ENCODE measurements at places on chromosomes 7 and 10.
A peak's percentile ranks its signal among the peaks of the same experiment; 100 is the strongest.

DNA sequence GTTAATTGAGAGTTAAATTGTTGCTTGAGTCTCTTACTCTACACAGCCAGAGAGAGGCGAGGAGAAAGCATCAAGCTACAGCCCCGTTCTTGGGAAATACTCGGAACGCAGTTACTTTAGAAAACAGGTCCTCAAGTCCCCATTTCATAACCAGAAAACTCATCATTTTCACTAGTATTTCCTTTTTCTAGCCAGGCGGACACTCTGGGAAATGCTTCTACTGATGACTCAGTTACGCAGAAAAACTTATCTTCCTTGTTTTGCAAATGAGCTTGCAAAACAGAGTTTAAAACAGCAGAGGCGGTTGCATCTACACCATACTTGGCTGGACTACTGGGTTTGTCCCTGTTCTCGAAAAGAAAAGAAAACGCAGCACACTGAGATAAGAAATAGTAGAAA lies 111.4 kb upstream of the FGFR2 start:
- peak; percentile 1 for DNase-seq

DNA sequence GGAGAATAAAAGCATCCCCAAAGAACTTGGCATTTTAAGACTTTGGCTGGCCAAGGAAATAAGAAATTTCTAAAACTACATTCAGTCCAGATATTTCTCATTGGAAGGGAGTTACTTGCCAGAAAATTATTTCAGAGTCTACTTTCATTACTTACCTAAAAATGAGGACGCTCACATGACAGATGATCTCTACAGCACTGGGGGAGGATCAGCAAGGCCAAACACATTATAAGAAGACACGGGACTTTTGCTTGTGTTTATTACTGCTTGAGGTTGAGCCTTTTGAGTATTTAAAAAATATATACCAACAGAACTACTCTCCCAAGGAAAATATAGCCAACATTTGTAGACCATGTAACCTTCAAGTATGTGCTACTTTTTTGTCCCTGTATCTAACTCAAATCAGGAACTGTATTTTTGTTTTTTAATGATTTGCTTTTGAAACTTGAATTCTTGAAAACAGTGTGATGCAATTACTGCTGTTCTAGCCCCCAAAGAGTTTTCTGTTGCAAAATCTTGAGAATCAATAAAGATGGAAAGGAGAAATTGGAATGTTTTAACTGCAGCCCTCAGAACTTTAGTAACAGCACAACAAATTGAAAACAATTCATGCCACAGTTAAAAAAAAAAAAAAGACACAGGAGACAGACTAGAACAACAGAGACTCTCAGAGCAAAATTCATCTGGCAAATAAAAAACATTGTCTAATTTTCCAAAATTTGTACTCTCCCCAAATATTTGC lies 128.1 kb downstream of the ZNF438 start:
- no peak for DNase-seq

GRCh38 chr7:873367-874002 lies 2.9 kb upstream of the GET4 start:
- DNase-seq = no peak

DNA sequence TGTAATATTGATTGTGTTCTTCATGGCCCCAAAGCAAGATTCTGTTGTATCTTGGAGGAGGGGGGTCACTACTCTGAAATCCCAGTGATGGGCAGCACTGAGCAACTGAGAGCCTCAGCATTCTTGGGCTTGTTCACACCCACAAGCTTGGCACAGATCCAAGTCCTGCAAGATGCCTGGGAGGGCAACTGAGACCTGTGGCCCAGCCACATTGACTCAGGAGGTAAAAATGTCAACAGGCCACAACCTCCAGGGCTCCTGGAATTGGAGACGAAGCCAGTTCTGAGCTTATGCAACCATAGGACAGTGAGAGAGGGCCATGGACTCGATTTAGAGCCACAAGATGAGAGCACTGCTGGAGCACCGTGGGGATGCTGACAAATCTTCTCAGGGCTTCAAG lies 3.1 kb upstream of the DOCK1 start:
- DNase-seq = peak; percentile 42

DNA sequence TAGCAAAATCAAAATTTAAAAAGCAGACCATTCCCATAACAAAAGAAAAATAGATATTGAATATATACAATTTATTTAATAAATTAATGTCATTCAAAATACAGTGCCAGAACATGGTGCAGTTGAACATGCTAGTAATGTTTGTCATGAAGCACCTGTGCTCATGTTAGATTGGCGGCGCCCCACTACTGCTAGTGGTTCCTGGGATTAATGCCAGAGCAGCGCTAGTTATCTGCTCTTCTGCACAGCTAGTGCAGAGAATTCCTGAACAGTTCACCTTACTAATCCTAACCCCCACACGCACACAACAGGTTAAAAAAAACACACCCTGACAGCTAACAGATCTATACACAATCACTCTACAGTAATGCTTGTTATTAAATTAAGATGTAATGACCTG lies 23.4 kb downstream of the KBTBD2 start:
- DNase-seq = no peak

- DNase-seq = no peak
Observed at GRCh38 chr7:100969066-100969615, at the start of gene MUC12. Gene MUC12 (plus strand): TSS chr7:100969565. CDS start chr7:100969623, 58 bp downstream.

DNA sequence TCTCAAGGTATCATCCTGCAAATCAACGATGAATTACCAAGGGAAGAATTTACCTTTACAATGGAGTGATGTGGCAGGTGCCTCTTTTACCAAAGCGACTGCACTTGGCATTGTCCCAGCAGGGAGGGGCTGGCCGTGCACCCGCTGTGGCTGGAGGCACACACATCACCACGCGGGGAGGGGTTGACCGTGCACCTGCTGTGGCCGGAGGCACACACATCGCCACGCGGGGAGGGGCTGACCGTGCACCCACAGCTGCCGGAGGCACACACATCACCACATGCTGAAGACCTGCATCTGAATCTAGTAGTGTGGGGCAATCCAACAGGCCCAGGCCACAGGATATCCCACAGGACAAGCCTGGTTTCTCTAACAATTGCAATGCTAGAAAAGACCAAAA lies 493.5 kb downstream of the DNAJB6 start:
- DNase-seq = no peak

DNA sequence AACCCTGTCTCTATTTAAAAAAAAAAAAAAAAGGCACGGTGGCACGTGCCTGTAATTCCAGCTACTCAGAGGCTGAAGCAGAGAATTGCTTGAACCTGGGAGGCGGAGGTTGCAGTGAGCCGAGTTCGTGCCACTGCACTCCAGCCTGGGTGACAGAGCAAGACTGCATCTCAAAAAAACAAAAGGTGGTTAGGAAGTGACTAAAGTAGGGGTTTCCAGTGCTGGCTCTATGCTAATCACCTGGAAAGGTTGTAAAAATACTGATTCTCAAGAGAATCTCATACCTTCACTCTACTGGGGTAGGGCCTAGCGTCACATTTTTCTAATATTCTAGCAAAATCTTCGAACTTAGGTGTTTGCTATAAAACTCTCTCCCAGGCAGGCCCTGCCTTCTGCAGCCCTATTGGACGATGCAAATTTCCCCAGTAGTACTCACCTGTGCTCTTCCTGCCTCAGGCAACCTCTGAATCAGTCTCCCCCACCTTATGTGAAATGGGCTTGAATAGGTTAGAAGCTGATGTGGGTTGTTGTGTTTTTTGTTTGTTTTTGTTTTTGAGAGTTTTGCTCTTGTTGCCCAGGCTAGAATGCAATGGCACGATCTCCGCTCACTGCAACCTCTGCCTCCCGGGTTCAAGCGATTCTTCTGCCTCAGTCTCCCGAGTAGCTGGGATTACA lies 3.5 kb downstream of the ZP3 start:
- DNase-seq = no peak

DNA sequence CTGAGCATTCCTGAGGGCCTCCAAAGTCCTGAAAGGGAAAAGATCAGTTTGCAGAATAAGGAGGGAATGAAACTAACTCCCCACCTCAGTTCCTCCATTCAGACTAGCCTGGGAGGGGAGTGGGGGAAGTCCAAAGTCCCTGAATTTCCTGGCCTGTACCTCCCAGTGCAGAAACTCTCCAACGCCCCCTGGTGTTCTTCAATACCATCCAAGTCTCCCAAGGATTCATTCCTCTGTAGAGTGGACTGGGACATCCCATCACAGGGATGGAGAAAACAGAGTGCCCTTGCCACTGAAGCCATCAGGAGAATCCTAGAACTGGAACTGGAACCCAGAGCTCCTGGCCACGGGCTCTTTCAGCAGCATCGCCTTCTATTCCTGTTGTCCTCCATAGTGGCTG lies 1.6 kb upstream of the COL13A1 start:
- DNase-seq = no peak

GRCh38 chr7:11642841-11643240 lies 189.2 kb downstream of the THSD7A start:
- no peak for DNase-seq

- DNase-seq = no peak
Observed at GRCh38 chr7:55339033-55340000, 25.8 kb upstream of the LANCL2 start.

DNA sequence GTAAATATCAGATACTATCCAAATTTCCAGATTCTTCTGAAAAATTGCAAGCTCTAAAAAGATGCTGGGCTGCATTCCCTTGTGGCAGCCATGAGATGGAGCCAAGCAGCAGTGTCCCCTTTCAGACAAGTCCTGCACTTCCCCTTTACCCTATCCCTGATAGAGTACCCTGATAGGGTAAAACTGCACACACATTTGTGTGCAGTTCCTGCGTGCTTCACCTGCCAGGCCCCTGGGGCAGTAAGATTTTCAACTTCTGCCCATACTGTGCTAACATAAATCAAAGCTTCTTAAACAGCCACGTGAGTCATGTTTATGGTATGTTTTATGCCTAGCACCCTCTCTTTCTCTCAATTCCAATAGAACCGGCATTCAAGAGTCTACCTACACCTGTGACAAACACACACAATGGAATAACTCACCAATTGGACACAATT lies 52.2 kb downstream of the IFIT5 start:
- peak; percentile 38 for DNase-seq

- DNase-seq = peak; percentile 84
Observed at GRCh38 chr10:4825868-4826791, at the start of gene AKR1E2. Gene AKR1E2 (plus strand): TSS chr10:4826207. CDS start chr10:4826325, 118 bp downstream.

DNA sequence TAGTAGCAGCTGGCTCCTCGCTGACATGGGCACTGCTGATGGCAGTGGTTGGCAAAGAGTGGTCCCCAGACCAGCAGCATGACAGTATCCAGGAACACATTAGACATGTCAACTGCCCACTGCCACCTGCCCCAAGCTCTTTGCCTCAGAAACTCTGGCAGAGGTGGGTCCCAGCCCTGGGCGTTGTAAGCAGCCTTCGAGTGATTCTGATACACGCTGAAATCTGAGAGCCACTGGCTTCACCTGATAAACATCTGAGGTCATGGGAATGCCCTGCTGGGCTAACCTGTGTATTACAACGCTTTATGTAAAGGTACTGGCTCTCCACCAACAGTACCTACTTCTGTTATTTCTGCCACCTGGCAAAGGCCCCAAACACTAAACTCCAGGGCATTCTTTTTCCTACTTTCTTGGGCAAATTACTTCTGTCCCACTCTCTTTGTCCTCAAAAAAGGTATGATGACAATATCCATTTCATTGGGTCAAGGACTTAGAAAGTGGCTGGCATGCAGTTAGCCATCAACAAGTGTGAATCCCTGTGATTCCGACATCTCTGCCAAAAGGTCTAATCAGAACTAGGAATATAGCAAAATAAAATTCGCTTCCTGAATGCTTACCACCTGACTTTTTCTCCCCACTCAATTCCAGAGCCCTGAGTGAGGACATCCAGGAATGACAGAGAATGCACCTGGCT lies 9.2 kb downstream of the SGMS1 start:
- DNase-seq = no peak

- DNase-seq = no peak
Observed at GRCh38 chr7:45211066-45211465, 53.5 kb downstream of the RAMP3 start.

GRCh38 chr7:31100445-31100844 lies 48.3 kb downstream of the ADCYAP1R1 start:
- peak; percentile 11 for DNase-seq

DNA sequence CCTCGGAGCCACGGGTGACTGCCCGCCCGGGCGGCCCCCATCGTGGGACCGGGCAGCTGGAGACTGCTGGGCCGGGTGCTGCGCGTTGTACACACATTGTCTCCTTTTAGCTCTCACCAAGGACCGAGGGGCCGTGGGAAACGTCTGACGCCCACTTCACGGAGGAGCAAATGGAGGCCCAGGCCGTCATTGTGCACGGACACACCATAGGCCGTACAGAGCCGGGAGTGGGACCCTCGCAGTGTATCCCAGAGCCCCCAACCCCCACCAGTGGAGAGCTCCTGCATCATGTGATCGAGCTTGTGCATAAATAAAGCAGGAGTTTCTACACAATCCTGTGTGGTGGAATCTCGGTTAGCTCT lies 722 bp downstream of the DENND10 start:
- no peak for DNase-seq

DNA sequence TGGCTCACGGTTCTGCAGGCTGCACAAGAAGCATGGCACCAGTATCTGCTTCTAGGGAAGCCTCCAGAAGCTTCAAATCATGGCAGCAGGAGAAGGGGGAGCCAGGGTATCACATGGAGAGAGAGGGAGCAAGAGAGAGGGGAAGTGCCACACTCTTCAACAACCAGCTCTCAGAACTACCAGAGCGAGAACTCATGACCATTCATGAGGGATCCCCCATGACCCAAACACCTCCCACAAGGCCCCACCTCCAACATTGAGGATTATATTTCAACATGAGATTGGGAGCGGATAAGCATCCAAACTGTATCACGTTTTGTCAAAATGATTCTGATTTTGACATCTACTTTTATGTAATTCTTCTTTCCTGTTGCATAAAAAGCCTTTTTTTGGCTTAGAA lies 38.5 kb downstream of the CREM start:
- no peak for DNase-seq

GRCh38 chr7:375901-376305 lies 85.9 kb downstream of the FOXL3 start:
- DNase-seq = no peak

GRCh38 chr7:26461518-26461917 lies 169.9 kb downstream of the SNX10 start:
- no peak for DNase-seq
